Activated T-cell treated with anti-CD3 and anti-CD28 coated beads, Interleukin-2, amount 50 U/mL, for 72 hours (primary cell): ENCODE measurements at places on chromosomes 2 and 18. TPM values are rescaled to one million over a fixed set of nuclear protein-coding genes. Genes with fewer than 3 reads are reported as not detected.

Gene CIDEA
- not detected for total RNA-seq

Gene PID1
- not detected for total RNA-seq

GRCh38 chr2:238706163-238706562 lies 141.7 kb upstream of the TWIST2 start:
- no peak for DNase-seq

GRCh38 chr2:174711206-174711605 lies 53.1 kb downstream of the CHRNA1 start:
- no peak for DNase-seq

DNA sequence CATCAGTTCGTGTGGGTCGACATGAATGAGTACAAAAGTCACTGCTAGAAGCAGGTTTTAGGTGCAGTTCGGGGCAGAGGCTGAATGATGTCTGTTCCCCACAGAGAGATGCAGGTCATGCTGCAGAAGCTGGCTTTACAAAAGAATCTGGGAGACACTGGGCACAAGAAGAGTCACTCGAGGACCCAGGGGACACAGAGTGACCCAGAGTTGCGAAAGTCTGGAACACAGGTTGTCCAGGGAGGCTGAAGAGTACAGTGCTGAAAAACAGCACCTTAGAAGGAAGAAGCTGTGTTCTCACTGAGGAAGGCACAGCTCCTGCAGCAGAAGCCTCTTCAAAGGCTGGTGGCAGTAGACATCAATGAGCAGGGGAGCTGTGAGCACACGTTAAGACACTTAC lies 14.8 kb downstream of the CACNB4 start:
- no peak for DNase-seq

- no peak for DNase-seq
Measured at GRCh38 chr2:159904959-159905305, 106.9 kb upstream of the CD302 start.

- DNase-seq: no peak
Measured at GRCh38 chr18:44786688-44787087, 106.0 kb downstream of the SETBP1 start.

DNA sequence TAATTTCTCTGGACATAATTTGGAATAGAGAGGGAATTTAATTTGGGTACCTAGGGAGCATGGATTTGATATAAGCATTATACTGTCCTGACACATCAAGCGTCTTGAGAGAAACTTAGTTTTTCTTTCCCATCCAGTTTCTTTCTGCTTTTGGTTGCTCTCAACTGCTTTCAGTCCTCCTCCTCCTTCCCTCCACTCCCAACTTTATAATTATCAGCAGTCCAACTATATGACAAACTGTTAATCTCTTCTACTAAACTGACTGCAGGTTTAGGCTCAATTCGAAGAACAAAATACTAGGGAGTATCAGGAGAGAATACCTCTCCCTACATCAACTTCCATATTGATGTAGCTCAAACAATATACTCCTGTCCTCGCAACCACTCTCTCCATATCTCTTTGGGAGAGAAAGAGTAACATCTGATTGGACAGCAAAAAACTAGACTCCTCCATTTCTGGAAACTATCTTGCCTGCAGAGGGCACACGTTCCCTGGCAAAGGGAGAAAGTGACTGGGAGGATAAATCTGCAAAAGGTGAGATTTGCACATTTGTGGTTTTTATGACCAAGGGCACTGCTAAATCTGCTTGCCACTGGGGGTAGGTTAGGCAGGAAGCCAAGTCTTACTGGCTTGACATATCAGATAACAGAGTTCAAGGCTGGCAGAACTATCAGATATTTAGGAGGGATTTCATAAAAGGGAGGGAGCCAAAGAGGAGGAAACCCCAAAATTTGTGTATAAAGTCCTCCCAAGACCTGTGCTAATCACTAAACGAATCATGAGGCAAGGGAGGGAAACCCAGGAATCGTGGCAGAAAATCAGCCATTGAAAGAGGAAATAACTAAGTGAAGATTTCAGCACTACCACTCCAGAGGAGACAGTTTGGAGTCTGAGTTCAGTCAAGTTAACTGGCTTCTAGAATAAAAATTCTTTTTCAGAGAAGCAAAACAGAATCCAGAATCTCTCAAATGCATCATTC lies 40.0 kb downstream of the ICA1L start:
- peak; percentile 46 for DNase-seq
